ENCODE measurements at places on chromosomes 5 and 9.

DNA sequence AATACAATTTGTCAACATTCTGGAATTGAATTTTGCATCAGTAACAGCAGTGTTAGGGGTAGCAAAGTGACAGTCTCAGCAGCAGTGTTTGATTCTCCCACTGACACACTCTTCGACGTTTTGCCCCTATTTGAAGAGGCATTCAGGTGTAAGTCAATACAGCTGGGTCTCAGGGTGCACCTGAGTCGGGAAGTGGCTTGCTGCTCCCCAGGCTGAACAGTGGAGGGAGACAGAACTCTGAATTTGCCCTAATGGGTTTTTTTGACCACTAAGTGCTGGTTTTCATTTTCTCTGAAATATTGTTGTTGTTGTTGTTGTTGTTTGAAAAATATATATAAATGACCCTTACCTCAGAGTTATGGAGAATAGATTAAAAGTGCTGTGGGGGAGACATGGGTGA, 223.2 kb downstream of the TLR4 start:
- no peak for DNase-seq

GRCh38 chr5:96873449-96873848, 2.9 kb upstream of the ERAP2 start:
- DNase-seq = no peak

DNA sequence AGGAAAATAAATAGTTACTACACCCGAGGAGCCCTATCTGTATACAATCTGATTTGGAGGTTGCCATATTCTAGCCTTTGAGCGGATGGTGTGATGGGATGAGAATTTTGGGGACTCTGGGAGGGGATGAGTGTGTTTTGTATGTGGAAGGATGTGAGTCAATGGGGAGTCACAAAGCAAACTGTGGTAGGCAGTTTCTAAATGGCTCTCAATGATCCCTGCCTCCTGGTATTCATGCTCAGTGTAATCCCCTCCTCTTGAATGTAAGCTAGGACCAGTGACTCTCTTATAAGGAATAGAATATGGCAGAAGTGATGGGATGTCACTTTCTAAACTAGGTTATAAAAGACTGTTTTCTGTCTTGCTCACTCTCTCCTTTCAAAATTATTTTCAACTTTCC, 205.7 kb upstream of the RIOK2 start:
- DNase-seq = no peak

DNA sequence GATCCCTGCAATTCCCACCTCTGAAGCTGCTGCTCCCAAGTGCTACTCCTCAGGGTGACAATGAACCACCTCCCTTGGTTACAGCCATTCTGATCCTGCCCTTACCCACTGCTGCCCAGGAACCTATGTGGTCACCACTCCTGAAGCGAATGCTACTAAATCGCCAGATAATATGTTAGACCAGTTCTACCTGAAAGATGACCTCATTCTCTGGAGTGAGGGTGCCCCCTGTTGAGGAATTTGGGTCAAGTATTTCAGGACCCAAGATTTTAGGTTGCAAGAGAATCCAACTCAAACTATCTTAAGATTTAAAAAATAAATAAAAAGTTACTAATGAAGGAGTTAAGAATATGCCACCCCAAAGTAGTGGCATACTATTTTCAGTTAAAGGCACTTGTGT, 5.8 kb upstream of the SNAPC3 start:
- no peak for DNase-seq

GRCh38 chr9:133701321-133701980, 36.7 kb downstream of the SARDH start:
- peak; percentile 25 for DNase-seq

DNA sequence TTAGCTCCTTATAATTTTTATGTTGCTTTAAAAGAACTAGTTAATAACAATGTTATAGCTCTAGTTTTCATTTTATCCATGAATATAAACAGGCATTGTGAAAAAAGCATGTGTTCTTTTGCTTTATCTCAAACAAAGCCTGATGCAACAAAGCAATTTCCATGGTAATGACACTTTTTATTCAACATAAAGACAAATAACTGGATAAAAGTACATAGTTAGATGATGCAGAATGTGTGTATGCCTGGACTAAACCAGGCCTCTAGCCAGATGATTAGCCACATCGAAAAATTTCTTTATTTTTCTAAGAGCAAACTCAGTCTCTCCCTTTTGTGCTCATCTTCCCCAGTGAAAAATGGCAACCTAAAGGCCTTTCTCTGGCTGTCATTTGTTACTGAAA, 125.6 kb upstream of the TARS1 start:
- no peak for DNase-seq

GRCh38 chr5:23977365-23977764, 470.0 kb downstream of the PRDM9 start:
- DNase-seq = no peak

- no peak for DNase-seq
These were observed 11.7 kb upstream of the EXOSC2 start for GRCh38 chr9:130681769-130682420.

DNA sequence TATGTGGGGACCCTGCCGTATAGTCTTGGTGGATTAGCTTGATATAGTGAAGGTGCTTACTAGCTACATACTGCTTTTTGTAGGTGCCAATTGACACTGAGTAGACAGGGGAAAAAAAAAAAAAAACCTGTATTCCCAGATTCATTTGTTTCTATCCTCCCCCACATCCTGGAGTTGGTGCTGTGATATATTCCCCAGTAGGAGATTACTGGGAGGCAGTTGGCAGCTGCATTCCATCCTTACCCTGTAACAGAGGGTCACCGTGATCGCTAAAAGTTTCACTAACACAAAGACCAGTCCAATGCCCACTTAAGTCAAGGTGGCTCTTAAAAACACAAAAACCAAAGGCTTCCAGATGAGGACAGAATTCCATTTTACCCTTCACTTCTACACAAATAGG, 27.4 kb upstream of the TOMM5 start:
- no peak for DNase-seq

GRCh38 chr5:55481293-55481855, 53.4 kb downstream of the PLPP1 start:
- no peak for DNase-seq

GRCh38 chr5:123176224-123176937, 87.3 kb downstream of the PRDM6 start:
- no peak for DNase-seq

GRCh38 chr5:116626272-116626723, 51.7 kb upstream of the SEMA6A start:
- no peak for DNase-seq

DNA sequence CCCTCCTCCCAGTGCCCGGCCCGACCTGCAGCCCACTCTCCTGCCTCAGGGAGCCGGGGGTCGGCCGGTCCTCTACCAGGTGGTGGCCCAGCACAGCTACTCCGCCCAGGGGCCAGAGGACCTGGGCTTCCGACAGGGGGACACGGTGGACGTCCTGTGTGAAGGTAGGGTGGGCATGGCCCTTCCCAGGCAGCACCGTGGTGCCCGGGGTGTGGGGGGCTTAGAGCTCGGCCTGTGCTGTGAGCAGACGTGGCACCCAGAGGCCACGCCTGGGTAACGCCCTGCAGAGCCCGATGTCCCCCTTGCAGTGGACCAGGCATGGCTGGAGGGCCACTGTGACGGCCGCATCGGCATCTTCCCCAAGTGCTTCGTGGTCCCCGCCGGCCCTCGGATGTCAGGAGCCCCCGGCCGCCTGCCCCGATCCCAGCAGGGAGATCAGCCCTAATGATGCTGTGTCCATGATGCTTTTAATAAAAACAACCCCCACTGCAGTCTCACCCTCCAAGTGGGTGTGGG, 7.2 kb downstream of the ENTPD8 start:
- no peak for DNase-seq

DNA sequence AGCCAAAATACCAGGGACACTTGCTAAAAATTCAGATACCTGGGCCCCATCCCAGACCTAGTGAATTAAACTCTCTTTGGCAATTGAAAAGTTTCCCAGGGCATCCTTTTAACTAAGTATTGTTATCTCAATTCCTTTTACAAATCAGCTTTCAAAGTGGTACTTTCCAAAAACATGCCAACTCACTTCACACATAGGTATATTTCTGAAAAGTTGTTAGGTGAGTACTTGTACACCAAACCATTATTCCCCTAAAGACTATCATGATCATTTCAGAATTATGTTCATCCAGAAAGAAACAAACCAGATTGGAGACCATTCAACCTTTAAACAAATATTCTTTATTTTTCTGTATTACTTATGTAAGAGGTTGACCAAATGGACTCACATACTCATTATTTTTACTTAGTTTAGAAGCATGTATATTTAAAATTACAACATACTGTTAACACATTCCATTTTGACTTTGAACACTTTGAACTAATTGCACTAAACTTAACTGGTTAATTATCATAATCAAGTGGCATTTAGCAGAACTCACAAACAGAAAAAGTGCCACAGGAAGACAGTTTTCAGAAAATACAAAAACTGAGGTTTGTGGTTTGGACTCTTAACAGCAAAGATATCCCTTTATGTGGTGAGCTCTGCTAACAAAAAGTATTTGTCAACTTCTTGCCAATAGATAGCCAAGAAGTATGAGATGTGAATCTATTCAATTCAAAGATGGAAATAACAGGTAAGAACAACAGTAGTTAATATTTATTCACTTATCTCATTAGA, 40.7 kb downstream of the KIAA0825 start:
- DNase-seq = peak; percentile 18

- no peak for DNase-seq
These were observed 49.5 kb downstream of the RXRA start for GRCh38 chr9:134375430-134376385.

- no peak for DNase-seq
These were observed 333.1 kb downstream of the ASTN2 start for GRCh38 chr9:117081641-117082317.

- no peak for DNase-seq
These were observed 1905.1 kb downstream of the MAT2B start for GRCh38 chr5:165410476-165410875.

DNA sequence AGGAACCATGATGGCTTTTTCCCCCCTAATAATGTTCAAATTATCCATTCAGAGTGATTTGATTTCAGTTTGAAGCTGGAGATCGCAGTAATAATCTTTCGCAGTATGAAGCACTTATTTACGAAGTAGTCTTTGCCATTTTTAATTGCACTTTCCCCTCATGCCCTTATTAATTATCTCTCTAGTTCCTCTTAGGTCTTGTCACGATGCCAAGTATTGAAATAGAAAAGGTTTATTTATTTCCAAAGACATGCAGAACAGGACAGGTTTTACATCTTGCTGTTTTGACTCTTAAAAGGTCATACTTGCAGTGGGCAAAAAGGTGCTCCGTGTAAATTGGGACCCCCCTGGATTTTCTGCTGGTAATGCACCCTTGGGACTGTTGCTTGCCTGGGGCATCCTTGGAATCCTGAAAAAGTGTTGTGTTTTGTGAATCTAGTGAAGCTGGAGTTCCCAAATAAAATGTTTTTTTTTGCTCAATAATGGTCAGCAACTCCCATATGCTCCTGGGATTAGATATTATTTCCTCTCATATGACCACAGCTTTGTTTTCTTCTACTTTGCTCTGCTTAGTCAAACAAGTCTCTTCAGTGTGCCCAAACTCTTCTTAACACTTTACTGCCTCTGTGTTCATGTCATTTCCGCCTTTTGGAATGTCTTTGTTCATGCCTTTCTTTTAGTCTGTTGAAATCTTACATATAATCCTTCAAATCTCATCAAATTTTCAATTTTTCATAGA, 278.3 kb downstream of the TMEM38B start:
- DNase-seq = no peak

GRCh38 chr5:41312478-41313060, 99.2 kb upstream of the C6 start:
- DNase-seq = no peak

DNA sequence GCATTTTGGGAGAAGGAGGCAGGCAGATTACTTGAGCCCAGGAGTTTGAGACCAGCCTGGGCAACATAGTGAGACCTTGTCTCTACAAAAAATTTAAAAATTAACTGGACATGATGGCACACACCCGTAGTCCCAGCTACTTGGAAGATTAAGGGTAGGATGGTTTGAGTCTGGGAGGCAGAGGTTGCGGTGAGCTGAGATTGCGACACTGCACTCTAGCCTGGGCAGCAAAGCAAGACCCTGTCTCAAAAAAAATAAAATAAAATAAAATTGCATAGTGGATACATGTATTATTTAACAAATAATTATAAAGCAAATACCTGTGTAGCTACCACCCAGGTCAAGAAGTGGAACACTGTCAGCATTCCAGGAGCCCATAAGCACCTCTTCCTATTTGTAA, 90.1 kb downstream of the CDC42SE2 start:
- DNase-seq = no peak

DNA sequence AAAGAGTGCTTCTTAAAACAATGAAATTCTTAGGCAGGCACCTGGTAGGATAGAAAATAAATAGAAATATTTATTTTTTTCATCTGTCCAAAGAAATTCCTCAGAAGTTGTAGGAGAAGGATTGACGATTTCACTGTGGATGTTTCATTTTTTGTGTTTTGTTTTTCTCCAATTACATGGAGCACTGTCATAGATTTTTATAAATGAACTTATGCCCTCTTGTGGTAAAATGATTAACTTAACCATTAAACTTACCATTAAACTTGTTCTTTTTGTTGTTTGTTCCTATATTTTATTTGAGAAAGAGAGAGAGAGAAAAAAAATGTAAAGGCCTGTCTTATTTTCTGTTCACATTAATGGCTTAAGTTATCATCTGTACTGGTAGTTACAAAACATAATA, 339.2 kb downstream of the PRR16 start:
- peak; percentile 65 for DNase-seq

- DNase-seq = no peak
These were observed 57.8 kb upstream of the C5orf46 start for GRCh38 chr5:147963948-147964693.

Measured in Kasumi-1 (cell line).